ENCODE measurements at places on chromosomes 7 and 10.
A peak's percentile ranks its signal among the peaks of the same experiment; 100 is the strongest.

GRCh38 chr7:117405519-117405918, 21.8 kb downstream of the ASZ1 start:
- no peak for DNase-seq

DNA sequence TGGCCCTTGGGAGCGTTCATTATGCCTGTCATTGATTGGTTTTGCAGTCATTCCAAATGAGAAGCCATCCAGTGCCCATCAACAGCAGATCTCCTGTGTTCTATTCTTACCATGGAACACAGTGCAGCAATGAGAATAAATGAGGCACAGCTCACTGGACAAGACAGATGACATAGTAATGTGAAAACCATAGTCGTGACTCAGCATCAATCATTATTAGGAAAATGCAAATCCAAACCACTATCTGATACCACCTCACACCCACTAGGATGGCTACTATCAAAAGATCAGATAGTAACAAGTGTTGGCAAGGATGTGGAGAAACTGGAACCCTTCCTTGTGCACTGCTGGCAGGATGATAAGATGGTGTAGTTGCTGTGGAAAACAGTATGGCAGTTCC, 144.7 kb downstream of the ARHGAP22 start:
- no peak for DNase-seq

- DNase-seq = no peak
These were observed 1164.0 kb upstream of the CELF2 start for GRCh38 chr10:9853405-9854355.

GRCh38 chr7:318878-319661, 29.1 kb downstream of the FOXL3 start:
- no peak for DNase-seq

GRCh38 chr7:50644586-50644985, 79.4 kb upstream of the DDC start:
- no peak for DNase-seq

- DNase-seq = no peak
These were observed 162.5 kb downstream of the REEP3 start for GRCh38 chr10:63683686-63684085.

GRCh38 chr10:112467541-112468075, 20.6 kb downstream of the VTI1A start:
- DNase-seq = no peak

GRCh38 chr10:121975295-121976086, 474 bp upstream of the NSMCE4A start:
- no peak for DNase-seq

GRCh38 chr7:124390301-124390700, 357.4 kb upstream of the TMEM229A start:
- DNase-seq = no peak

DNA sequence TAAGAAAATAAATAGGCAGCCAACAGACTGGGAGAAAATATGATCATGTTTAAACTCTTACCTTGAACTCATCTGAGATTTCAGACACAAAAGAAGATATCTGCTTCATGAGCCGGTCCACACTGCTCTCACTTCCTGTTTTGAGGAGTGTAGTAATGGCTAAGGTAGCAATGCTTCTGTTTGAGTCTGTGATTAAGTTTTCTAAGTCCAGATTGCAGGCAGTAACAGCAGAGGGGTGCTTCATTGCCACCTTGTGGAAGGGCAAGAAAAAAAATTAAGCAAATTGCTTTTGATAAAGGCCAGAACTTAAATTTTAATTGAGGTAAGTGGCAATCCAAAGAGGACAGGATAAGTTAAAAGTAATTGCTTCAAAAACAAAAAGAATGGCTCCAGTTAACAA, 69.1 kb downstream of the MEST start:
- DNase-seq = peak; percentile 6

DNA sequence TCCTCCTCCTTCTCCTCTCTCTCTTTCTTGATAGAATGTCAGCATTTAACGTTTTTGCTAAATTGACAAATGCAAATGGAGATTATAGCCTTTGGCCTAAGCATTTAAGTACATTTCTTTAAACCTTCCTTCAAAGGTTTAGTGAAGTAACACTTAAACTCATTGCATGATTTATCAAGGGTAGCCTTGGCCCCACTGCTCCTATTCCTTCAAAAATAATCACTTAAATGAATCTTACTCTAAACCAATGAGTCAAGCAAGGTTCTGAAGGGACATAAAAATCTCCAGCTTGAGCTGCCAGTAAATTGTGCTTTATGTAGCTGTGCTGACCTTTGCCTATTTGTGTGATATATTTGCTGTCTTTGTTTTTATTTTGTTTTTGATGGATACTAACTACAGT, 358.5 kb upstream of the AKR1E2 start:
- DNase-seq = no peak

DNA sequence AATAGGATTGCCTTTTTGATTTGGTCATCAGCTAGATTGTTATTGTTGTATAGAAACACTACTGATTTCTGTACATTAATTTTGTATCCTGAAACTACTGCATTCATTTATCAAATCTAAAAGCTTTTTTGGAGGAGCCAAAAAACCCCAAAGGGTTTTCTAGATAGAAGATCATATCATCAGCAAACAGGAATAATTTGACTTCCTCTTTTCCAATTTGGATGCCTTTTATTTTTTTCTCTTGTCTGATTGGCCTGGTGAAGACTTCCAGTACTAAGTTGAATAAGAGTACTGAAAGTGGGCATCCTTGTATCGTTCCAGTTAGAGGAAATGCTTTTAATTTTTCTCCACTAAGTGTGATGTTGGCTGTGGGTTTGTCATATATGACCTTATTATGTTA, 10.6 kb upstream of the ENTPD7 start:
- no peak for DNase-seq

DNA sequence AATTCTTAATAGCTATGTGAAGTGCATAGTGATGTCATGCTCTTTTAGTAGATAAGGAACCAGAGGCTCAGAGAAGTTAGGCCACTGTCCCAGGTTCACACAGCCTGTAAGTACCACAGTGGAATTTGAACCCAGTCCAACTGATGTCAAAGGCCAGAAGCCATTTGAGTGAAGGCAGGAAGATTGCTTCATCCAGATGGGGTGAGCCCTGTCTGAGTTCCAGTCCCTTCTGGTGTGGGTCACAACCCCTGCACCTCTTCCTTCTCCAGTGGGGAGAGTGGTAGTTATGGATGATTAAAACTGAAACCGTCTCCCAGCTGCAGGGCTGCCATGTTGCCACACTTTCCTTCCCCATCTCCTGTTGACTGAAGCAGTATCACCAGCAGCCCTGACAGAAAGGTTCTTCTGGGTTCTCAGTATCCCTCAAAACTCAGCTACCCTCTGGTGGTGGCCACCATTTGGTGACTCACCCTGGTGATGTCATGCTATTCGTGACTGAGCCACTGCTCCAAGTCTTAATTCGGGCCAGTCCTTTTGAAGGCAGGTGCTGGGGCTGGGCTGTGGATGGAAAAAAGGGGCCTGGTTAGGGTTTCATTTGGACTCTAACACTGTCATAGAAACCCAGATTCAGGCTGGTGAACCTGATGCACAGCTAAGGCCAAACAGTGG, 1.5 kb upstream of the C10orf95 start:
- no peak for DNase-seq

- no peak for DNase-seq
These were observed 257.5 kb downstream of the INHBA start for GRCh38 chr7:41445432-41445831.

DNA sequence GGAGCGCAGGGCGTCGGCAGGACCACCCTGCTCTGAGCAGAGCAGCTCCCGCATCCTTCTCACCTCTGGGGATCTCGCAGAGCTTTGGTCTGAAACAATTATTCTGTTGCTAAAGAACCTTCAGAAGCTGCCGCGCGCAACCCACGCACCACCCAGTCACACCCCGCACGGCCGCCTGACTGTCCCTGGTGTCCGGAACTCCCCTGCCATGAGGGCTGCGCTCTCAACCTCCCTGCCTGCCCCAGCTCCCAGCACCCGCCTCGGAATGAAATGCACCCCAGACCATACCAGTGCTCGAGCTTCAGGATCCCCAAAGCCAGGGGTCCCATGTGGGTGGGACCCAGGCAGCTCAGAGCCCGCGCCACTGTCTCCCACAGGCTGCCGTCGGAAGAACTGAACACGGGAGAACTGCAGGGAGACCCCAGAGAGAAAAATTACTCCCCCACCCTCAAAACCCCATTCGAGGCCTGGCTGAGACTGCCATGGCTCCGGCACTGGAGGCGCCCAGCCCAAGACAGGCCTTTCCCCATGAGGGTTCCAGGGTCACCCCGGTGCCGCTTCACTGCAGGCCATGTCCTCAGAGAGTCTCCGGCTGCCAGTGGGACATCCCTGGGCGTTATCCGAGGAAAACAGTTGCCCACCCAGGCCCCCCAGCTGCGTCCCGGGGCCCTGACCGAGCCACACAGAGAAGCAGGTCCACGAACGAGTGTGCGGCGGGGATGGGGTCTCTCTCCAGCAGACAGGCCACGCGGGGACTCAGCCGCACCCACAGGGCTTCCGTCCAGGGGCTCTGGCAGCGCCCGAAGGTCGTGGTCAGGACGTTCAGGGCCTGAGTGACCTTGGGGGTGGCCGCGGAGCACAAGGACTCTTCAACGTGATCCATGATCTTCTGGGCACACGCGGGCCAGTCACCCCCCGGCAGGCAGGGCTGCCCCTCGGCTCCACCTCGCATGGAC, 12.1 kb downstream of the BRAT1 start:
- DNase-seq = no peak

Measured in fibroblast of skin of left quadriceps (primary cell).